ENCODE measurements at places on chromosomes 3 and 15.

DNA sequence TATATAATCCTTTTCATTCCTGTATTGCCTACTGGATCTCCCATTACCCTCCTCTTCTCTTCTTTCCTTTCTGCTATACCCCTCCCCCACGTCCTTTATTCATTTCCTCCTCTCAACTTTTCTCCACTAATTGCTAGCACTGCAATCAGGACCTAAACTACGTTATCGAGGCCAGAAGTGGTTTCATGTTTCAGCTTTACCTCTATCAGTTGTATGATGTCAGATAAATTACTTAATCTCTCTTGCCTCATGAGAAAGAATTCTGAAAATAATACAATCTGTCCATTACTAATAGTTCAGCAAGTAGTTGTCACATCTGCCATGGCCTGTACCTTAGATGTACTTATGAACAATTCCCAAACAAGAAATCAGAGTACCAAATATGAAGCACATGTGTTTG is 10.6 kb downstream of the POPDC2 start:
- no peak for DNase-seq

DNA sequence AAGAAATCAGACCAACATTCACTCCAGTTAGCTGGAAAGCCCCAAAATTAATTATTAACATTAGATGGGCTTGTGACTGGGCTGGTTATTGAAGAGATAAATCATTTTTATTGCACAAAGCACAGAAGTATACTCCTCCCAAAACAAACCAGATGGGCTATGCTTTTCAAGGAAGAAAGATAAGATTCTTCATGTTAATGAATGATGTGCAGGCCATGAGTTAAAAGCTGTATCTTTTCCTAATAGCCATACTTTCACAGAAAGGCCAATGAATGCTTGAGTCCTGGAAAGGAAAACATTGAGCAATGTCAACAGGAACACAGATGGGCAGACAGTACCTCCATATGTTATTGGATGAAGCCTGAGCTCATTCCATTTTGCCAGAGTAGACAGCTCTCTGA is 55.4 kb downstream of the OCA2 start:
- no peak for DNase-seq

GRCh38 chr3:172044833-172045585 is 5.6 kb downstream of the FNDC3B start:
- no peak for DNase-seq

GRCh38 chr15:74428442-74428787 is 5.3 kb downstream of the SEMA7A start:
- no peak for DNase-seq

- DNase-seq: no peak
Measured at GRCh38 chr15:78415284-78415683, 22.7 kb upstream of the IREB2 start.

- DNase-seq: no peak
Measured at GRCh38 chr3:10160346-10160745, 4.4 kb upstream of the IRAK2 start.

GRCh38 chr3:159609625-159610024 is 379.0 kb upstream of the IL12A start:
- no peak for DNase-seq

DNA sequence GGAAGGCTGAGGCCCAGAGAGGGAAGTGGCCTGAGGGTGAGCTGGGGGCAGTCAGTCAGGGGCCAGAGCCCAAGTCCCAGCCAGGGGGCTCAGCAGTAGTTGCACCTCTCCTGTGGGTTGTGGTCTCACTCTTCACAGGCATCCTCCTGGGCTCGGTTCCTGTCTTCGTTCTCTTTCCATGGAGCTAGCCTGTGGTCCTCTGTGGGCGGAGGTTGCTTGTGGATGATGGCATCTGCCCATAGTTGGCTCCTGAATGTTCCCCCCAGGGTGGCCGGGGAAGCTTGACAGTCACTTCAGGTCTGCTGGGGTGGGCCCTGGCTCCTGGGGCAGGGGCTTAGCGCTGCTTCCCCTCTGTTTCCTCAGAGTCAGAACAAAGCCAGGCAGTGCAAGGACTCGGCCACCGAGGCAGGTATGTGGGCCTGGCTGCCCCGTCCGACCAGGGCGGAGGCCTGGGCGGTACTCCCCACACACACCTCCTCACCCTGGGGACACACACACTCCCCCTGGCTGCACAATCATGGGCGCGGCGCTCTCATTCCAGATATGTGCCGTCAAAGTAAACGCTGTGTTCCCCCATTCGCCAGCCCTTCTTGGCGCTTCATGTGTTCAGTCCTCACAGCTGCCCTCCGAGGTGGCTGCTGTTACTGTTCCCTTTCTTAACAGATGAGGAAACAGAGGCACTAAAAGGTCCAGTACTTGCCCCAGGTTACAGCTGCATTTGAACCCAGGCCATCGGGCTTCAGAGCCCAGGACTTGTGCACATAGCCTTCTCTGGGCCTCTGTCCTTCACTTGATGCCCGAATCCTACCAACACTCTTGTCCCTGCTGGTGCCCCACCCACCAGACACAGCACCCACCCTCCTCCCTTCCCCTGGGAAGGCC is 34.5 kb downstream of the PSTPIP1 start:
- DNase-seq: no peak

GRCh38 chr3:119981386-119981785 is 112.9 kb downstream of the GSK3B start:
- no peak for DNase-seq

DNA sequence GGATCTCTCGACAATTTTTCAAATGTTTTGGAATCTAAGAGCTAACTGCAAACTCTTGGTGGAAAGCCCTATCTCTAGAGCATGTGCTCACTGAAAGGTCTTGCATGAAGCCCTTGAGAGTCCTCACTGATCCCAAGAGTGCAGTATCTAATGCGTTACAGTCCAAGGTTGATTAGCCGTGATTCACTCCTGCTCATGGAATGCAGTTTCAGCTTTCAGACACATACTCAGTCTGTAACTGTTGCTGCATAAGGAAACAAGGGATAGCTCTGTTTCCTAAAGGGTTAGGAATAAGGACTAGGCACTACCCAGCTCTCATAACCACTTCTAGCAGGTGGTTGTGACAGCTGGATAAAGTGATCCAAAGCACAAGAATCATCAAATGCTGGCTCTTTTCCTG is 687.4 kb upstream of the CFAP20DC start:
- DNase-seq: no peak

DNA sequence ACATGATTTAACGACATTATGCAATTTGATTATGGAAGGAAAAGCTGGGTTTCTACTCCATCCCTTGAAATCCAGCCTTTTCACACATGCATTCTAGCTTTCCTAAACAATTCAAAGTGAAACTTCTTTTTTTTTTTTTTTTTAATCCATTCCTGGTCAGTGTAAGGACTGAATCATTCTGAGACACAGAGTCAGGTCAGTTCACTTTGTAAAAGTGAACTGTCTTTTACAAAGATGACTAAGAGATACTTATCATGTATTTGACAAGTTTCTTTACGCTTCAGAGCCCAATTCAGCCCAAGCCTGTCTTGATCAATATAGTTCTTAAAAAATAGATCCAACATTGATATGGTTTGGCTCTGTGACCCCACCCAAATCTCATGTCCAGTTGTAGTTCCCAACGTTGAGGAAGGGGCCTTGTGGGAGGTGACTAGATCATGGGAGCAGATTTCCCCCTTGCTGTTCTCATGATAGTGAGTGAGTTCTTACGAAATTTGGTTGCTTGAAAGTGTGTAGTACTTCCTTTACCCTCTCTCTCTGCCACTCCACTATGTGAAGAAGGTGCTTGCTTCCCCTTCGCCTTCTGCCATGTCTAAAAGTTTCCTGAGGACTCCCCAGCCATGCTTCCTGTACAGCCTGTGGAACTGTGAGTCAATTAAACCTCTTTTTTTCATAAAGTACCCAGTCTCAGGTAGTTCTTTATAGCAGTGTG is 345.6 kb upstream of the THBS1 start:
- DNase-seq: no peak

- no peak for DNase-seq
Measured at GRCh38 chr15:83282776-83283137, 1.7 kb downstream of the BNC1 start.

GRCh38 chr15:74340150-74340549 is 27.3 kb downstream of the CYP11A1 start:
- no peak for DNase-seq
